ENCODE measurements at places on chromosomes 1 and 21. TPM values are rescaled to one million over a fixed set of nuclear protein-coding genes. Genes with fewer than 3 reads are reported as not detected.

CDCA8 gene
- total RNA-seq: 0.26 TPM

C1orf226 gene
- total RNA-seq: under 0.01 TPM

PLA2G4A gene
- total RNA-seq: 3.9 TPM

SEC16B gene
- 1.0 TPM for total RNA-seq

SLC16A4 gene
- 64.4 TPM for total RNA-seq

CNR2 gene
- not detected for total RNA-seq

DYNLT5 gene
- under 0.01 TPM for total RNA-seq

INTS3 gene
- total RNA-seq: 30.0 TPM

HUNK gene
- under 0.01 TPM for total RNA-seq

HSPG2 gene
- 49.8 TPM for total RNA-seq

MYCL gene
- total RNA-seq: under 0.01 TPM

KRTAP19-1 gene
- total RNA-seq: not detected

B3GALNT2 gene
- 47.0 TPM for total RNA-seq

HFM1 gene
- total RNA-seq: 1.8 TPM

TAF1A gene
- total RNA-seq: 14.9 TPM

OR2T29 gene
- not detected for total RNA-seq

REG4 gene
- not detected for total RNA-seq

ATP5PO gene
- 152 TPM for total RNA-seq

C1orf87 gene
- total RNA-seq: under 0.01 TPM

NPR1 gene
- 0.66 TPM for total RNA-seq

PDPN gene
- total RNA-seq: 7.4 TPM

PIGM gene
- 4.5 TPM for total RNA-seq

GPR52 gene
- 0.66 TPM for total RNA-seq

SEMA6C gene
- total RNA-seq: 0.51 TPM

ZNF593OS gene
- total RNA-seq: not detected

NR5A2 gene
- not detected for total RNA-seq

VANGL2 gene
- total RNA-seq: not detected

BRINP3 gene
- total RNA-seq: 18.8 TPM

CRP gene
- not detected for total RNA-seq

Measured in fibroblast of lung (primary cell).